ENCODE measurements at places on chromosomes 6 and 20.

DNA sequence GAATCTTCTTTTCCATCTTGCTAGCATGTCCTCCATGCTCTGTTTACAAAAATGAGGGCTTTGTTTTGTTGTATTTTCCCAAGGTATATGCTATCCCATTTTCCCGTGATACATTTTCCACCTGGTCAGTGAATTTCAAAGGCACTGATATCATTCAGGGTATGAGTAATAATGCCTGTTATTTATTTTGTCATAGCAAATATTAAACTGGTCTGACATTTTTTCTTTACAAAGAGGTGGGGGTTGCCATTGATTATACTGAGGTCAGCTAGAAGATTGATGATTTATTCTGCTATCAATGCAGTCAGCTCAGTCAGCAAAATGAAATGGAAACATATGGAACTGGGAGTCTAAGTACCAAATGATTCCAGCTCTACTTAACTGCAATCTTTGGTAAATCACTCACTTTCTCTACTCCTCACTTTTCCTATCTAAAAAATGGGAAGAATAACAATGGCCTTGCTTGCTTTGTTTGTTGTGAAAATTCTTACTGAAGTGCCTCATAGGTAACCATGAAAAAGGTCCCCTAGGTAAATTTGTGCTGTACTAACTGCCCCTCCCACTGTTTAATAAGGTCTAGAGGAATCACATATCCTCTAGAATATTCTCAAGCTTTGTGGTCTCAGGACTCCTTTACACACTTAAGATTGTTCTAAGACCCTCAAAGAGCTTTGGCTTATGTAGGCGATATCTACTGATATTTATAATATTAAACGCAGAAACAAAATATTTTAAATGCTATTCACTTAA, 64.0 kb downstream of the ARHGAP18 start:
- no peak for DNase-seq

DNA sequence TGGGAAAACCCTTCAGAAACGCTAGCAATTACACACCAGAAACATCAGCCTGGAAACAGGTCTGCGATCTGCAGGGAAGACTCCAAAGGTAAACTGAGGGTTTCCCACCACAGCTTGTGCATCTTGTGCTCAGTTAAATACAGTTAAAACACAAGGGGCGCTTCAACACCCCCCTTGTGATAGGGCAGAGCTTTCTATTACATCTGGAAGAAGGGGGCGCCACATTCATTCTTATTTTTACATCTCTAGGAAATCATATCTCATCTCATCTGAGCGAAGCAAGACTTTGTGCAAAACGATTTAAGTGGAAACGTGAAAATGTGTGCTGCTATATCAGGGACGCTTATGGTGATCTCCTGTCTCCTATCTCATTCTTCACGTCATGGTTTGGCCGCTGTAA, 58.5 kb downstream of the PRND start:
- DNase-seq: no peak

- DNase-seq: no peak
These were observed 25.1 kb upstream of the MAFB start for GRCh38 chr20:40714109-40714508.

GRCh38 chr6:49328051-49328744, 134.9 kb downstream of the MMUT start:
- DNase-seq: no peak

- no peak for DNase-seq
These were observed 80.6 kb downstream of the LAMA2 start for GRCh38 chr6:128963561-128963960.

GRCh38 chr6:104855507-104855906, 4.2 kb downstream of the HACE1 start:
- DNase-seq: no peak

DNA sequence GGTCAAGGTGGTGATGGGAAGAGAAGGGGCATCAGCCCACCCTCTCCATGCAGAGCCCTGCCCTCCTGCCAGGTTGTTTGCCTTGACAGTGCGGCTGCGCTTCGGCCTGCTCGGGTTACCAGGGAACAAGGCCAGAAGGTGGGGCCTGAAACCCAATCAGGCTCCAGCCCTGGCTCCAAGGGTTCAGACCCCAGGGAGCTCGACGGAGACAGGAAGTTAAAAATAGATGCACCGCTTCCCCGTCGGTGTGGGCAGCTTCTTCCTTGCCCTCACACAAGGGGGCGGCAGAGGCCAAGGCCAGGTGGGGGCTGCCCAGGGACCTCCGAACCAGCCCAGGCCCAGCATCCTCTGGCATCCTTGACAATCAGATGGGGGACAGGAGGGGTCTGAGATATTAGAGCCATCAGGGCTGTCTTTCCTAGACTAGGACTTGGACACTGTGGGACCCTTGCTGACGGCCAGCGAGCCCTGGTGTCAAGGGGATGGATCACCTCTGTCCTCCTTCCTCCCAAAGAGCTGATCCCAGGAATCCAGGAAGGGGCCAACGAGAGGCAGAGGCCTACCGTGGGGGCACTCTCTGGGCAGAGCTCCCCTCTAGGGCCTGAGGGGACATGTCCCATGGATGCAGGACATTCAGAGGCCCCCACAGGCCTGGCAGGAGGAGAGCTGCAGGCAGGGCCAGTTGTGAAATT, 65.2 kb downstream of the RIPOR3 start:
- DNase-seq: no peak

GRCh38 chr6:39815356-39815755, 23.2 kb downstream of the DAAM2 start:
- no peak for DNase-seq

GRCh38 chr6:37940074-37940847, 120.7 kb downstream of the ZFAND3 start:
- DNase-seq: no peak

DNA sequence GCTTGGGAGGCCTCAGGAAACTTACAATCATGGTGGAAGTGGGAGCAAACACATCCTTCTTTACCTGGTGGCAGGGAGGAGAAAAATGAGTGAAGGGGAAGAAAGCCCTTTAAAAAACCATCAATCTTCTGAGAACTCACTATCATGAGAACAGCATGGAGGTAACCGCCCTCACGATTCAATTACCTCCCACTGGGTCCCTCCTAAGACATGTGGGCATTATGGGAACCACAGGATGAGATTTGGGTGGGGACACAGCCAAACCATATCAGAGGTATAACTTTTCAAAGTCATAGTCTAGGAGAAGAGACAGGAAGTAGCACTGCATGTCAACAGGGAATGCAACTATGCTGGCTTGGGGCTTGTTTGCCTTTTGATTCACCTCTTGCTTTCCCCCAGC, 59.9 kb upstream of the DTNBP1 start:
- DNase-seq: no peak

GRCh38 chr6:30206799-30207618, 6.2 kb downstream of the TRIM26 start:
- peak; percentile 88 for DNase-seq

- DNase-seq: no peak
These were observed 549.4 kb upstream of the SYNCRIP start for GRCh38 chr6:86192123-86192522.

DNA sequence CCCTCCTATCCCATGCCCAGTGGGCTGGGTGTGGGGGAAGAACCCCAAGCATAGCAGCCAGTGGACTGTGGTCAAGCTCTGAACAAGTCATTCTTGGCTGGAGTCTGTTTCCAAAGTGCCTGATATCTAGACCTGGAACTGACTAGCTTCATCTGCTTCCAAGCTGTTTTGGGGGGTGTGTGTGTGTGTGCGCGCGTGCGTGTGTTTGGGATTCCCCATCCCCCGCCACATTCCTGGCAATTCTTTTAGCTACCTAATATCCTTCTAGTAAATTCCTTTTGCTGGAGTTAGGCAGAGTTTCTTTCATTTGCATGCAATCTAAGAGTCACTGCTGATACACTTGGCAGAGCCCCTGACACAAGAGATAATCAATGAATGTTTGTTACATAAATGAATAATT, 7.8 kb downstream of the PAK5 start:
- DNase-seq: no peak

GRCh38 chr20:19531446-19531845, 226.6 kb upstream of the RIN2 start:
- DNase-seq: no peak

DNA sequence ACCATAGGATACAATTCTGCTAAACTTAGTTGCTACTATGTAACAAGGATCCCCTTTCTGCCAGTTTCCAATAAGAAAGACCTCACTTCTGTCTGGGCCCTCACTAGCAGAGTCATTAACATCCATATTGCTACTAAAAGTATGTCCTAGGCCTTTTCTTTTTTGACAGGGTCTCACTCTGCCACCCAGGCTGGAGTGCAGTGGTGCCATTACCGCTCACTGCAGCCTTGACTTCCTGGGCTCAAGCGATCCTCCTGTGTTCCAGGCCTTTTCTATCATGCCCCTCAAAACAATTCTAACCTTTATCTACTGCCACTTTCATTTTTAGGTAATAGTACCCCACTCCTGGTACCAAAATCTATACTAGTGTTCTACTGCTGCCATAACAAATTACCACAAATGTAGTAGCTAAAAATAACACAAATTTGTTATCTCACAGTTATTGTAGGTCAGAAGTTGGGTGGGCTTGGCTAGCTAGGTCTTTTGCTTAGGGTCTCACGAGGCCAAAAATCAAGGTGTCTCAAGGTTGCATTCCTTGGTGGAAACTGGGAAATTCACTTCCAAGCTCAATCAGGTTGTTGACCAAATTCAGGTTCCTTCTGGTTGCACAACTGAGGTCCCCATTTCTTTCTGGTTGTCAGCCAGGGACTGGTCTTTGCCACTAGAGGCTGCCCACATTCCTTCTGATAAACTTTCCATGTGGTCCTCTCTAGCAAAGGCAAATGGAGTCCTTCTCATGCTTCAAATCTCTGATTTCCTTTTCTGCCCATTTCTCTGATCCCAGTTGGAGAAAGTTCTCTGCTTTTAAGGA, 3.0 kb downstream of the CSNK2A1 start:
- no peak for DNase-seq

GRCh38 chr6:131059486-131059885, 3.6 kb downstream of the EPB41L2 start:
- DNase-seq: no peak

DNA sequence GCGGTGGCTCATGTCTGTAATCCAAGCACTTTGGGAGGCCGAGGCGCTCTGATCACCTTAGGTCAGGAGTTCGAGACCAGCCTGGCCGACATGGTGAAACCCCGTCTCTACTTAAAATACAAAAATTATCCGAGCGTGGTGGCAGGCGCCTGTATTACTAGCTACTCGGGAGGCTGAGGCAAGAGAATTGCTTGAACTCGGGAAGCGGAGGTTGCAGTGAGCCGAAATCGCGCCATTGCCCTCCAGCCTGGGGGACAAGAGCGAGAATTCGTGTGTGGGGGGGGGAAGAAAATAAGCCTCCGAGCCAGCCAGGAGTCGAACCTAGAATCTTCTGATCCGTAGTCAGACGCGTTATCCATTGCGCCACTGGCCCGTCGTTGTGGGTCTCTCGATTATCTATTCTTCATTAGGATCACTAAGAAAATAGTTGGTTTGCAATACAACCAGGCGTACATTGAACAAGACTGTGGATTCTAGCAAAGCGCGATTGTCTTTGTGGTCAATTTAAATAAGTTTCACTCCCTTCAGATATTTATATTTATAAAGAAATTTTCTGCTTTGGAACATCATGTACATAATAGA, 33.9 kb upstream of the PRSS16 start:
- DNase-seq: no peak

DNA sequence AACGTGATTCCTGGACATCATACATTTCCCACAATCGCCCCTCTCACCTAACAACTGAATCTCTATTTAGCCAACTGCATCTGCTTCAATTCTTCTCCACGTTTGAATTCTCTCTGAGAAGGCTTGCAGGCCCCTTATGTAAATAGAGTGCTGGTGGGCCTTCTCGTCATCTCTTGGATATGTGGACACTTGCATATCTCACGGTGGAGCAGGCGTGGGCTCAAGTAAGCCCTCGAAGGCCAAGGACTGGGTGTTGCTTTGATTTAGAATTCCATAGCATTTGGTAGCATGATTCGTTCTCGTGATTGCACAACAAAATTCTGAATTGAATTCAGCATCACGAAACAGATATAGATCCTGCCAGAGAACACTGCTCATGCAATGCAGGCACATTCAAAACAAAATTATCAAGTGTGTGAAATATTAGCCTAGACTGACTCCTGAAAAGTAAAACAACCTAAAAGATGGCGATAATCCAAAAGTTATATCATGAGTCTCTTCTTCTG, 613.6 kb downstream of the TFAP2A start:
- DNase-seq: no peak

DNA sequence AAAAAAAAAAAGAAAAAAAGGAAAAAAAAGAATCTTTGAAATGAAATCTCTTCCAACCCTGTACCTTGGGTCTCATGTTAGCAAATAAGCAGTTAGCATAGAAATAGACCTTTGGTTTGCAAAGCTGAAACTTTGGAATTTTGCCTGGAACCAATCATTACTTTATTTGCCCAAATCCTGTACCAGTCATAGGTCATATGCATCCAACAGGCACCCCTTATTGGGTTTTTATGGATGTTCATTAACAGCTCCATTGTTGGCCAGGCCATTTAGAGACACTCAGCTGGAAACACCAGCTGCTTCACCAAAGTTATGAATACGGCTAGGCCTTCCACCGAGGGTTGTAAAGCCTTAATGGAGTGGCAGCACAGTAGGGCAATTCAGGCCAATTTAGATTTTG, 53.0 kb downstream of the ALDH8A1 start:
- no peak for DNase-seq

DNA sequence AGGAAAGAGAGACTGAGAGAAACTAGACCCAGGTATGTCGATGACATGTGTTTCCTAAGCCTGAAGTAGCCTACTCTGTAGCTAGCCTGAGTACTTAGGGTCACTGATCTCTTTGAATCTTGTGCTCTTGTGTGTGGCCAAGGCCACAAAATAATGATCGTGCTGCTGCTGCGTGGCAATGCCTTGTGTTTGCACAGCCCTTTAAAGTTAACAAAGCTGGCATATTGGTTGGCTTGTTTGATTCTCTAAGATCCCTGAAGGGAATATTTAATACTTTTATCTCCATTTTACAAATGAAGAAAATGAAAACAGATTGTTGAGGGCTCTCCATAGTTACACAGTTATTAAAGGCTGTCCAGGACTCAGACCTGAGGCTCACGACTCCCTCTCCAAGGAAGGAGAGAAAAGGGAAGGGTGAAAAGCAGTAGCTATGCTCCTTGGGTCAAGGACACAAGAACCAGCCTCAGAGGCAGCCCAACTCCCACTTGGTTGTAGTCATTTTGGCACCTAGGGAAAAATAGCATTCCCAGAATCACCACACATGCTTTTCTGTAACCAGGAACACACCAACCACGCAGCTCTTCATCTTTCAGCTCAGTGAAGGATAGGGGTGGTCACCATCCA, 130.7 kb downstream of the LRFN2 start:
- no peak for DNase-seq

GRCh38 chr6:134882426-134883038, 67.4 kb downstream of the ALDH8A1 start:
- DNase-seq: peak; percentile 62
